ENCODE measurements at places on chromosomes 3 and 15.

DNA sequence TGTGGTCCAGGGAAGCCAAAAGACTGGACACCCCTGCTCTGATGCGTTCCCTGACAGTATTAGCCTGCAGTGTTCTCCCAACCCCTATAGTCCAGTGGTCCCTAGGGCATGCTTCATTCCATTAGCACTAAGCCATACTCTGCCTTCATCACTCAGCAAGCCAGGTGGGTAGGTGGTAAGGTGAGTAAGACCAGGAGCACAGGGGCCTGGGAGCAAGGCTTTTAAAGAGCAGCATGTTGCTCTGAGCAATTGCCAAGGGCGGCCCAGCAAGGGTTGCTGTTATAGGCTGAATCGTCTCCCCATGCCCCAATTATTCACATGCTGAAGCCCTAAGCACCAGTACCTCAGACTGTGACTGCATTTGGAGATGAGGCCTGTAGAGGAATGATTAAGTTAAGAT is 11.0 kb downstream of the CXCR6 start:
- DNase-seq: no peak

GRCh38 chr3:154316974-154317767 is 7.1 kb downstream of the DHX36 start:
- no peak for DNase-seq

- no peak for DNase-seq
These were observed 24.4 kb downstream of the LSM3 start for GRCh38 chr3:14202874-14203520.

- DNase-seq: no peak
These were observed 29.3 kb downstream of the SLC4A7 start for GRCh38 chr3:27454914-27455313.

- no peak for DNase-seq
These were observed 84.9 kb upstream of the ETV5 start for GRCh38 chr3:186193534-186194450.

DNA sequence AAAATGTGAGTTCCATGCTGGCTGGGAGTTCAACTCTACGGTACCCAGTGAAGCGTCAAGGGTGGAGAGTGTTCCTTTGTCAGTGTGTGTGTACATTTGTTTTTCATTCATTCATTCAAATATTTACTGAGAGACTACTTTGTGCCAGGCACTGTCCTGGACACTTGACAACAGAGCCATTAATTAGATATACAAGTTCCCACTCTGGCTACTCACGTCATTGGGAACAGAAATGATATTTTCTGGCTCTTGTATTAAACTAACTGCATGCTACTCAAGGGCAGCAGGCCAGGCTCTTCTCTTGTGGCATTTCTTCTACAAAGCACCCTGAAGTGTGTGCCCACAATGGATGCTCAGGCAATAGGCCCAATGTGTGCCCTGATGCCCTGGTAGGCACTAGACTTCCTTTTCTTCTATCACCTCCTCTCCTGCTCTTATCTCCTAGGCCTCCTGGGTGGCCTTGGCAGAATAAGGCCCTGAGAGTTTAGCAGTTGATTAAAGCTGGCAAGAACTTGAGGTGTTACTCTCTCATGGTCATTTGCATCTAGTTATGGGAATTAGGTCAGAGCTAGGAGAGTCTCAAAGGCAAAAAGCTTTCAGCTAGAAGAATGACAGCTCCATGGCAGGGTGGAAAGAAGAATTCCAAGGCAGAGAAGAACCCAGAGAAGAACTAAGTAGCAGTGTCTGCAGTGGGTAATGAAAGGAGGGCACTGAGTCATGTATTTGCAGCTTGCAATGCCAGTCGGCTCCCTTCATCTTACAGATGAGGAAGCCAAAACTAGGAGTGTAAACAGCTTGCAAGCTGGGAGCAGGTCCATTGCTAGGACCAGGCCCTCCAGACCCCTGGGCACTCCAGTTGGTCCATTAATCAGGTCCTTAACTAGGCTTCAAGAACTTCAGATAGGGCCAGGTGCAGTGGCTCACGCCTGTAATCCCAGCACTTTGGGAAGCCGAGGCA is 14.0 kb upstream of the SMAD3 start:
- DNase-seq: no peak

DNA sequence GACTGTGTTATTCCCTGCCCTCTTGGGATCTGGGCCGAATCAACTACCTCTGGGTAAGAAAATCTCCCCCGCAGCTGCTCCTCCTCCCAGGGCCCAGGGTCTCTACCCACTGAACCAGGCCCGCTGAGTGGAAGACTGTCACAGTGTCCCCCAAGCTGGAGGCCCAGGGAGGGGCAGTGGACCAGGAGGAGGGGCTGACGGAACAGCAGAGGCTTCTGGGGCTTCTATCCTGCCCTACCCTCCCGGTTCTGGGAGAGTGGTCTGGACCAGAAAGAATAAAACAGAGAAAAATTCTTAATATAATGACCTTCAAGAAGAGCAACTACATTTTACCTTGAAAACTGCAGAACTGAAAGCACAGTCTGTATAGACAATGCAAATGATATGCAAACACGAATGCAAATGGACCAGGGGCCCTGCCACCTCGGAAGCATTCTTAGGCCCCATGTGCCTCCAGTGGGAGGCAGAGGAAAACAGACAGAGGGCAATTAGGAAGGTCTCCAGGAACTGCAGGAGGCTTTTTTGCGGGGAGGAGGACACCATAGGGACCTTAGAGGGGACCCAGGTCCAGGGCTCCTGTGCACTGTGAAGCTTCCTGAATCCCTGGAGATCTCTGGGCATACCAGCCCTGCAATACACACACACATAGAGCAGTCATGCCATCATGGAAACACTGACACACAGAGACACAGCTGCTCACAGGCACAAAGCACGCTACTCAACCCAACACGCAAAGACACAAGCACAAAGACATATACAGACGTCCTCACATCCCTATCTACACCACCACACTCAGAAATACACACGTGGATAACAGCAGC is 12.3 kb downstream of the MEGF11 start:
- no peak for DNase-seq

DNA sequence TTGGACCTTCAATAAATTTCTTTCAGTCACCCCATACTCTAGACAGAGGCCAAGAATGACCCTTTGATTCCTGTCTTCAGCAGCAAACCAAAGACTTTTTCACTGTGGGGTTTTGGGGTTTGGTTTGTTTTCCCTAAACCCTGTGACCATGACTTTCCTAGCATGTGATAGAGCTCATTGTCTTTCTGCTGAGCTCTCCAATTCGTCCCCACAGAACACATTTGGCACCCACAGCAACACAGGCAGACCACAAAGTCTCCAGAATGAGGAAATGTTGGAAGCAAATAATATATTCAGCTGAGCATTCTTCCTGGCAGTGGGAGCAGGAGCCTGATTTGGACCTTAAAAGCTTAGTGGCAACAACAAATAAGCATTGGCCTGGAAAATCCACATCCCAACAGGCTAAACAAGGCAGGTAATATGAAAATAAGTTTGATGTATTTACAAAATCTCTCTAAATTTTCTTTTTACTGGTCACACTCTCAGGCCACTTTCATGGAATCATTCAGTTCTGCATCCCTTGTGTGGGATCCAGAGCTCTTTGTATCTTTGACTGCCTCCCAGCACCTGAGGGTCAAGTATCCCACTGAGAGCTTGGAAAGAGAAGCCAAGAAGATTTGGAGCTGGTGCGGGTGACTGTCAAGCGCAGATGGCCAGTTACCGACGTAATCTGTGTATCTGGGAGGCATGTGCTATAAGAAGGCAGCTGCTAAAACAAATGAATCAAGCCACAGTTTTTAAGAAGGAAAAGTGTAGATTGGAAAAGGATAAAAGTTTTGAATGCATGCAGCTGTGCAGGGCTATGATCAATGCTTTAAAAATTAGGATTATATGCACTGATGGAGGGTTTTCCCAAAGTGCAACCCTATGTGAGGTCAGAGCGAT is 36.5 kb upstream of the CPB1 start:
- DNase-seq: peak; percentile 4

DNA sequence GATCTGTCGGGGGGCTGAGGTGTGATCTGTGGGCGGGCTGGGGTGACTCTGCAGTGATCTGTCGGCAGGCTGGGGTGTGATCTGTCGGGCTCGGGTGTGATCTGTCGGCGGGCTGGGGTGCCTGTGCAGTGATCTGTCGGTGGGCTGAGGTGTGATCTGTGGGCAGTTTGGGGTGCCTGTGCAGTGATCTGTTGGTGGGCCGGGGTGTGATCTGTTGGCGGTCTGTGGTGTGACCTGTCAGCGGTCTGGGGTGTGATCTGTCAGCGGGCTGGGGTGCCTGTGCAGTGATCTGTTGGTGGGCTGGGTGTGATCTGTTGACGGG is 205.1 kb downstream of the XXYLT1 start:
- DNase-seq: no peak

GRCh38 chr15:68289621-68290352 is 12.2 kb downstream of the FEM1B start:
- DNase-seq: no peak

DNA sequence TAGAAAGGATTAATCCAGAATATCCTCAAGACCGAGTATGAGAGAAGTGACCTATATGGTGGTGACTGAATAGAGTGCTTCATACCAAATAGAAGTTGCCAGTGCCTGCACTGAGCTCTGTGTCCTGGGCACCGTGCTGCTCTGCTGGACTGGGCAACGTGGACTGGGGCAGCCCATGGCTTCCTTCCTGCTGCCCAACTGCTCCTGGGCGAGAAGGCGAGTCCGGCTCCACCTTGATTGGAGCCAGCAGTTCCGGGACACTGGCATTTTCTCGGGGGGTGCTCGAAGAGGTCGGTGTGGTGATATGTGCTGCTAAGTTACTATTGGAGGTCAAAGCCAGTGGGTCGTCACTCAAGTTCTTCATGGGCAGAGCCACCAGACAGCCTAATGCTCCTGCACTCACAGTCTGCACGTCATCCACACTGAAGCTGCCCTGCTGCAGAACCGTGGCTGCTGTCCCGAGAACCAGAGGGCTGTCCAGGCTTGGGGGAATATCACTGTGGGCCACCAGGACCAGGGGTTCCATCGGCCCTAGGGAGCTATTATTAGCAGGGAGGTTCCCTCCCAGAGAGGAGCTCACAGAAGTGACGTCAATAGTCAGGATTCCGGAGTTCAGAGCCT is 14.1 kb downstream of the ZXDC start:
- DNase-seq: no peak

- DNase-seq: no peak
These were observed 64.0 kb upstream of the PLSCR4 start for GRCh38 chr3:146314871-146315270.

DNA sequence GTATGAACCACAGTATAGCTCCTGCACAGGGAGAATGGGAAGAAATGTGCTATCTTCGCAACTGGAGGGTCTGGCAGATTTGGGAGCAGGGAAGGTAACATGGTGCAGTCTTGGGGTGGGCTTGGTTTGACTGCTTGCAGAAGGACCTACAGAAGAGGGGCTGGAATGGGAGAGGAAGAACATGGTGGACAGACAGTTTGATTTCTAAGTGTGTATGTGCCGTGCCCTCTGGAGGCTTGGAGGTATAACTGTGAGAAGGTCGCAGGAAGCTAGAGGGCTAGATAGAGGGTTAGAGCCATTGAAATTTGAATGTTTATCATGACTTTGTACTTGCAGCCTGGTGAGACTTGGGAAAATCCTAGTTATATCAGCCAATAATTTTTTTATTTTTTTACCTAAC is 169.2 kb downstream of the SQOR start:
- DNase-seq: no peak

DNA sequence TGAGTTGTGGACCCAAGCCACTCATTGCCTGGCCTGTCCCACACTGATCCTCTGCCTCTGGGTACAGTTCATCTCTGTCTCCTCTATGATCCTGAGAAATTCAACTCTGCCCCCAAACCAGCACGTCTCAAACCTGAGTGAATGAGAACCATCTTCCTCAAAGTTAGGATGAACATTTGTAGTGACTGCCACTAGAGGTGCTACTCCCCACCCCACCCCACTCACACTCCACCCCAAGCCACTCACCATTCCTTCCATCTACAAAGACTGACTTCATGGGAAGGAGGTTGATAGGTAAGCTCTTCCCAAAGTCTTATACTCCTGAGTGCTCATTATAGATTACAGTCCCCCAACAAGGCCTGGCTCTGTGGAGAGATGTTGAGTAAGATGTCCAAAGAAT is 43.8 kb downstream of the NEK10 start:
- DNase-seq: no peak

DNA sequence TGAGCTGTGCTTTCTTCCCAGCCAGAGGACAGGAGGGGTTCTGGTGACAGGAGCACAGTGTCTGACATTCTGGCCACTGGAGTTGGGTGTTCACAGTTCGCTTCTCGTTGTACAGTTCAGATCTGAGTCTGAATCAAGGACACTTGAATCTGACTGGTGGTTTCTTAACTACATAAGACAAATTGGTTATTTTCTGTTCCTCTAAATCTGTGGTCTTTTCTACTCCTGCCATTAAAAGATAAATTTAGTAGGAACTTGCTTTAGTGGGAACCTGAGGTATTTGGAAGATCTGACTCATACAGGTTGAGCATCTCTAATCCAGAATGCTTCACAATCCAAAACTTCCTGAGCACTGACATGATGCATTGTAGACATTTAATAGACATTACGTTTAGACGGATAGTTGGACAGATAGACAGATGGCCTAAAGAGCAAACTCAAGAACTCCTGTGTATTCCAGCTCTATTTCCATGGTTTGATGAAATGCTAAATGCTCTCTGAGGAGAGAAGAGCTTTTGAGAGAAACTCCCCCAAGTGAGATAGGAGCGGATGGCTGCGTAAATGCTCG is 71.0 kb downstream of the CCK start:
- DNase-seq: no peak

- DNase-seq: no peak
These were observed 450.8 kb downstream of the MCTP2 start for GRCh38 chr15:94682171-94682570.

DNA sequence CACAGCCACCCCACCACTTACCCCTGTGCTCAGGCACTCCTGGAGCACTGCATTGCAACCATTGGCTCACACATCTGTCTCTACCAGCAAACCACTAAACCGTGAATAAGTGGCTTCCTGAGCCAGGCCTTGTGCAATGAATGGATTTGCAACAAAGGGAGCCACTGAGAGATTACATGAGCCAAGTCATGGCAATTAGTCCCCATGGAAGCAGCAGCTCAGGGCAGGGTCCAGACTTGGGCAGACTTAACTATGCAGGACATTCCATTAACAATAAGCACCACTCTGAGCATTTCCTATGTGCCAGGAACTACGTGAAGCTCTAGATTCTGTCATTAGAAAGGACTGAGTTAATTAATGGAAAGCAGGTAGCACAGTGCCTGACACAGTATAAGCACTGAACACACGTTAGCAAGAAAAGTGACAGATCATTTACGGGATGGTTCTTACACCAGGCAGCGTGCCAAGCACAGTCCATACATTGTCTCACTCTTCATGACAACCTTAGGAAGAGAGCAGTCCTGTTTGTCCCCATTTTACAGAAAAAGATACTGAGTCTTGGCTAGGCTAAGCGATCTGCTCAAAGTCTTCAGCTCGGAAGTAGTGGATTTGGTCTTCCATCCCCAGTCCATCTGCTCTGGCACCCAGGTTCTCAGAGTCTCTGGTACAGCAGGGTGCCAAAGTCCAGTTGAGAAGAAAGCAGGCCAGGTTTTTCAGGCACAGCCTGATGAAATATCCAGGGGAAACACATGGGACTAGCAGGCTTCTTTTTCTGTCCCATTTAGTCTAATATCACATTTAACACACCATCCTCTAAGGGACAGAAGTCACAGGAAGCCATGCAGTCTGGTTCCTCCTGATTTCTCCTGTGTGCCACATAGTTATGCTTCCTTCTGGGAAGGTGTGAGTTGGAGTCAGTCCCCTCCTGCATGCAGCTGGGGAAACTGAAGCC is 44.1 kb downstream of the LIPC start:
- DNase-seq: no peak

- DNase-seq: no peak
These were observed 120.8 kb downstream of the FEZF2 start for GRCh38 chr3:62252438-62253157.
